ENCODE measurements at places on chromosomes 3 and 15.

- DNase-seq = no peak
These were observed 43.6 kb upstream of the SPTSSB start for GRCh38 chr3:161414907-161415306.

DNA sequence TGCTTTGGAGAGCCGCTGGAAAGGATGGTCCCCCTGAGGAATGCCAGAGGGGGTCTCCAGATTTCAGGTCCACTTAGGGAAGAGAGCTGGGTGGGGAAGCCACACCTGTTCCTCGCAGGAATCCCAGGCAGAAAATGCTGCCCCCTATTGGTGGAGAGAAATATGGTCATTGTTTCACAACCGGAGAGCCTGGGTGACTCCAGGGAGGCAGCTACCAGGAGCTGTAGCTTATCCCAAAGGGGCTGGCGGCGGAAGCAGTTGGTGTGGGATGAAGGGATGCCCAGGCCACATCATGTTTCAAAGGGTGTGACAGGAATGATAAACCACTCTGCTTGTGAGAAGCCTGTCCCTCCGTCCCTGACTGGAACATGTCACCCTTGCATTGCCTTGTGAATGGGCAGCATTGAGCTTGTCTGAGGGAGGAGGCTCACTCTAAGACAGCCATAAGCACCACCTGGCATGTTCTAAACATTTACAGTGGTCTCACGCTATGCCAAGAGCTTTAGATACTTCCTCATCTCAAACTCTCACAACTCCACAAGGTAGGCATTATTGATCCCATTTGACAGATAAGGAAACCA lies 34.5 kb downstream of the POMGNT2 start:
- DNase-seq = peak; percentile 43

GRCh38 chr3:73547427-73548248 lies 77.1 kb downstream of the PDZRN3 start:
- DNase-seq = no peak

DNA sequence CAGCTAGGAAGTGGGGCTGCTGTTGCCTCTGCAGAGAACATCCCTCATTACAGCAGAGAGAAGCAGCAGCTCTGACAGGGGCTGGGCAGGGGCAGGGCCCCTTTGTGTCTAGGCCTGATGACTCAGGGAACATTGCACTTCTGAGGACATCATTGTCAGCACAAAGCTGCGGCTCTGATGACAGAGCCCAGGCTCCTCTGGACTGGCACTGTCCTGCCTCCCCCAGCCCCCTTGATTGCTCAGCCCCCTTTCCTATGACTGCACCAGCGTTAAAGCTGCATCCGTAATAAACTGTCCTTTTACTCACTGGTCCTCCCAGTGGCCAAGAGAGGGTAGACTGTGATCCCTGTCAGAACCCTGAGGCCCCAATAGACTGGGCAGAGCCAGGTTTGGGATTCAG lies 18.3 kb downstream of the TRH start:
- DNase-seq = peak; percentile 37

- DNase-seq = no peak
These were observed 119.1 kb upstream of the UBE3A start for GRCh38 chr15:25557926-25558325.

DNA sequence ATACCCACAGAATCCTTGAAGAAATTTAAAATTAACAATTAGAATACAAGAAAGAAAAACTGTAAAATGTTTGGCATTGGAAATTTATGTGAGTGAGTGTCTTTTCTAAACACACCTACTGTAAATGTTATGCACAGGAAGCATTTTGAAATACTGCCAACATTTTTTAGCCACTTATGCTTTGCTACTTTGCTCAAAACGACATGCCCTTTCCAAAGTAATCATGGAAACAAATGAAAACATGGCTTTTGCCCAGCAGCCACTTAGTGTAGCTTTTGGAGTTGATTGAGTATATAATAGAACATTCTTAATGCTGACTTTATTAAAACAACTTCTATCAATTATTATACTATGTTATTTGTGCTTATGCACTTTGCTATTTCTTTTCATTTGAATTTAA lies 823.0 kb downstream of the CADM2 start:
- DNase-seq = no peak

DNA sequence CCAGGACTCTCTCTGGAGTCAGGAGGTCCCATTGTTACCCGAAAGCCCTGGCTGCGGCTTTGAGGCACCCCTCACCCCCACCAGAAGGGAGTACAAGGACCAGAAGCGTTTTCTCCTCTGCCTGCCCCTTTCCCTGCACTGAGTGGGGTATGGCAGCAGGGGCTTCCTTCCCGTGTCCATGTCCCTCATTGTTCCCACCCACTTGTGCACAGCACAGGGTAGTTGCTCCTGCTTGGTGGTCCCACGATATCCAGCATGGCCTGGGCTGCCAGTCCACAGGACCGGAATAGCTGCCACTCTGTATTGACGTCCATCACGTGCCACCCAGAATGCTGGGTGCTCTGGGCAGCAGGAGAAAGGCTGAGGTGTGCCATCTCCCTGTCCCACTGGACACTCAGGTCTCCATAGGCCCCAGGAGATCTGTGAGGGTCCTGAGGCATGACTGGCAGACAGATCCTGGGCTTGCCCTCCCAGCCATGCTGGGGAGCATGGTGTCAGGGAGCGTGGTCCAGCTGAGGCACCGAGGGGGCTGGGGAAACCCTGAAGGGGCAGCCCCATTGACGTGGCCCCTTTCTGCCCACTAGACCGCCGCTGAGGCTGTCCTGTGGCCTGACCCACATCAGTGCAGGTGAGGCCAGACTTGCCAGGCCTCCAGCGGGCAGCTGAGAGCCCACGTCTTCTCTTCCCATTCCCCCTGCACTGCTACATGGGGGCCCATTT lies 45.3 kb upstream of the SEC22A start:
- DNase-seq = no peak

DNA sequence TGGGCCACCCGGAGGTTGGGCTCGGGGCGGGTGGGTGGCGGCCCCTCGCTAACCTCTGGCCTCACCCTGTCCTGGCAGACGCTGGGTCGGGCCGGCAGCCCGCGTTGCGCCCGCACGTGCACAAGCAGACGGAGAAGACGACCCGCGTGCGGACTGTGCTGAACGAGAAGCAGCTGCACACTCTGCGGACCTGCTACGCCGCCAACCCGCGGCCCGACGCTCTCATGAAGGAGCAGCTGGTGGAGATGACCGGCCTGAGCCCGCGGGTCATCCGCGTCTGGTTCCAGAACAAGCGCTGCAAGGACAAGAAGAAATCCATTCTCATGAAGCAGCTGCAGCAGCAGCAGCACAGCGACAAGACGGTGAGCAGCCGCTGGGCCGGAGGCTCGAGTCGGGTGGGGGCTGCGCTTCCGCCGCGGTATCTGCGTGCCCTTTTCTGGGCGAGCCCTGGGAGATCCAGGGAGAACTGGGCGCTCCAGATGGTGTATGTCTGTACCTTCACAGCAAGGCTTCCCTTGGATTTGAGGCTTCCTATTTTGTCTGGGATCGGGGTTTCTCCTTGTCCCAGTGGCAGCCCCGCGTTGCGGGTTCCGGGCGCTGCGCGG lies 3.7 kb downstream of the ISL2 start:
- DNase-seq = peak; percentile 33
